ENCODE measurements at places on chromosomes 3 and 15.

GRCh38 chr15:44883199-44883877, 73.1 kb upstream of the TERB2 start:
- no peak for DNase-seq

DNA sequence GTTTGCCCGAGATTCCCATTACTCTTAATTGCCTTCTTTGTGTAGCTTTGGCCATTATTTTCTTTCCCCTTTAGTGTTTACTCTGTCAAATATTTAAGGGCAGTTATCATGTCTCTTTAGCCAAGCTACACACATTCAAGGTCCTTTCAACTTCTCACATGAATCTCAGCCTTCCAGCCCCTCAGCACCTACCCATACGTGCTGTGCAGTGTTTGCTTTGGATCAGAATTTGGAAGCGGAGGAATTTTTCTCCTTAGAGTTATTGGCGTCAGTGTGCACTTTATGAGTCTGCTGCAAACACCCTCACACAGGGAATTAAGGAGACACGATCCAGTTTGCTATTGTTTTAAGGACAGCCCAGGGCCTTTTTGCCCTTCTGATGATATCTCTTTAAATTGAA, 231.6 kb downstream of the CACNA2D3 start:
- DNase-seq, result no peak

GRCh38 chr15:50148362-50148963, 29.4 kb upstream of the ATP8B4 start:
- DNase-seq, result no peak

GRCh38 chr3:55264919-55265318, 222.2 kb downstream of the WNT5A start:
- DNase-seq, result no peak

DNA sequence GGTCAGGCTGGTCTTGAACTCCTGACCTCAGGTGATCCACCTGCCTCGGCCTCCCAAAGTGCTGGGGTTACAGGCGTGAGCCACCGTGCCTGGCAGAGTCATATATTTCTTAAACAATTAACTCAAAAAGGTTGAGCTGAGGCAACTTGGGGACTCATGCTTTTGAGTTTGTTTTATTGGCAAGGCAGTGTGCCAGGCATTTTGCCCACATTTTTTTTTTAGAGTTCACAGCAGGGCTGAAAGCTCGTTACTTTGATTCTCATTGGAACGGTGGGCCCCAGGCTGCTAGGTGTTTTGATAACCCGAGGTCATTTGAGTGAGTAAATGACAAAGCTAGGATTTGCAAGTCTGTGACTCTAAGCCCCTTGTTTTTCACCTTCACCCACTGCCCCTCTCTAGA, 76.2 kb downstream of the CCK start:
- no peak for DNase-seq

GRCh38 chr15:83545804-83546511, 98.8 kb downstream of the SH3GL3 start:
- DNase-seq, result no peak

DNA sequence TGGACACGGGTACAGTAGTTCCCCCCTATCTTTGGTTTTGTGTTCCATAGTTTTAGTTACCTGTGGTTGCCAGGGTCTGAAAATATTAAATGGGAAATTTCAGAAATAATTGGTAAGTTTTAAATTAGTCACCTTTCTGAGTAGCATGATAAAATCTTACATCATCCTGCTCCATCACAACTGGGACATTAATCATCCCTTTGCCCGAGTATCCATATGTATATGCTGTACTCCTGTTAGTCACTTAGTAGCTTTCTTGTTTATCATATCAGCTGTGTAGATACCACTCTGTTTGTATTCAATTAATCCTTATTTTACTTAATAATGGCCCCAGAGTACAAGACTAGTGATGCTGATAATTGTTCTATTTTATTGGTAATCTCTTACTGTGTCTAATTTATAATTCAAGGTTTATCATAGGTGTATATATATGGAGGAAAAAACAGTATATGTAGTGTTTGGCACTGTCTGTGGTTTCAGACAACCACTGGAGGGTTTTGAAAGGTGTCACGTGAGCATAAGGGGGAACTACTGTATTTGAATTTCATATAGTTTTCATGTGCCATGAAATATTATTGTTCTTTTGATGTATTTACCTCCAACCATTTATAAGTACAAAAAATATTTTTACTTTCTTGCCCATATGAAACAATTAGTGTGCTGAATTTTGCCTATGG, 41.4 kb downstream of the CTDSPL2 start:
- DNase-seq, result no peak

DNA sequence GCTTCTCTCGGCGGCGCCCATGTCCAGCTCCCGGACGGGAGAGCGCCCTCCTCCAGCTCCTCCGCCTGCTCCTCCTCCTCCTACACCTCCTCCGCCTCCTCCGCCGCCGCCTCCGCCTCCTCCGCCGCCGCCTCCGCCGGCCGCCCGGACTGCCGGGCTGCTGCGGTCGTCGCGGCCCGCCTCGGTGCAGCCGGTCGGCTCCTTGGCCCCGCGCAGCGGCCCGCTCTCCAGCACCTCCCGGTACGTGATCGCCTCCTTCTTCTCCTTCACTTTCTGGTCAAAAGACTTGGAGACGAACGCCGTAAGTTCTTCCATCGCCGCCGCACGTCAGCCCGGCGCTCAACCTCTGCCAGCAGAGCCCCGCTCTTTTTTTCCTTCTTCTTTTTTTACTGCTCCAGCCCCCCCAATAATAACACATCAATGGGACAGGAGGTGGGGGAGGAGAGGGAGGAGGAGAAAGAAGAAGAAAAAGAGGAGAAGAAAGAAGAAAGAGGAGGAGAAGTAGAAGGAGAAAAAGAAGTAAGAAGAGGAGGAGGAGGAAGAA, 438 bp downstream of the SHOX2 start:
- DNase-seq, result no peak

DNA sequence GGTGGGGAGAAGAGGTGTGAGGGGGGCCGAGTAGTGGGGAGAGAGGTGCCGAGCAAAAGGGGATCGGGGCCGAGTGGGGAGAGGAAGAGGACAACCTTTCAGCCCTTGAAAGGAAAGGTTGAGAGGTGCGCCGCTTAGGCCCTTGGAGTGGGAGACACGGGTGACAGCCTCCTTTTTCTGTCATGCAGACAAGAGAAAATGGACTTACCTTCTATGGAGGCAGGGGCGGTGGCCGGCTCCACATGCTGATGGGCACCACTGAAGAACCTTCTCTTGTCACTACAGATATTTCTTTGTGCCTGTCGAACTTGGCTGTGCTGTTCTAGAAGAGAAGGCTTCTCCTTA, 421 bp downstream of the KLHL18 start:
- DNase-seq, result no peak

DNA sequence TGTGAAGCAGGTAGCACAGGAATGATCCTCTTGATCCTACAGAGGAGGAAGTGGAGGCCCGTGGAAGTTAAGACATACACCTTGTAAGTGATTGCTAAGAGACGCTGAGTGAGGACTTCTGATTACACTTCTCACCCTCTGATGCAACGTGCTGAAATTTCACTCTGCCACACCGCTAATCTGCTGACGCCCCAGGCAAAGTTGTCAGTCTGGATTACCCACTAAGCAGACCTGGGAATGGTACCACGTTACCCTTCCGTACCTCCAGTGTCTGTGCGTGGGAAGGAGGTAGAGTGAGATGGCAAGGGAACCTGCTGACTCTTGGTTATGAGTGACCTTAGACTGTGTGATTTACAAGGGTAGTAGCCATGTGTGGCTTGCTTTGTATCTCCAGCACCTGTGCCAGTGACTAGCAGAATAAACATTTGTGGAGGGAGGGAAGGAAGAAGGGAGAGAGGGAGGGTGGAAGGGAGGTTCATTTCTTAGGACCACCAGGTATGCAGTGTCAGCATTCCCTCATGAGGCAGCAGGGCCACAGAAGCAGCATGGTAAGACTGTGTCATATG, 115.0 kb downstream of the ALDH1A2 start:
- no peak for DNase-seq

- no peak for DNase-seq
Observed at GRCh38 chr3:123105201-123106189, 38.7 kb downstream of the PDIA5 start.

DNA sequence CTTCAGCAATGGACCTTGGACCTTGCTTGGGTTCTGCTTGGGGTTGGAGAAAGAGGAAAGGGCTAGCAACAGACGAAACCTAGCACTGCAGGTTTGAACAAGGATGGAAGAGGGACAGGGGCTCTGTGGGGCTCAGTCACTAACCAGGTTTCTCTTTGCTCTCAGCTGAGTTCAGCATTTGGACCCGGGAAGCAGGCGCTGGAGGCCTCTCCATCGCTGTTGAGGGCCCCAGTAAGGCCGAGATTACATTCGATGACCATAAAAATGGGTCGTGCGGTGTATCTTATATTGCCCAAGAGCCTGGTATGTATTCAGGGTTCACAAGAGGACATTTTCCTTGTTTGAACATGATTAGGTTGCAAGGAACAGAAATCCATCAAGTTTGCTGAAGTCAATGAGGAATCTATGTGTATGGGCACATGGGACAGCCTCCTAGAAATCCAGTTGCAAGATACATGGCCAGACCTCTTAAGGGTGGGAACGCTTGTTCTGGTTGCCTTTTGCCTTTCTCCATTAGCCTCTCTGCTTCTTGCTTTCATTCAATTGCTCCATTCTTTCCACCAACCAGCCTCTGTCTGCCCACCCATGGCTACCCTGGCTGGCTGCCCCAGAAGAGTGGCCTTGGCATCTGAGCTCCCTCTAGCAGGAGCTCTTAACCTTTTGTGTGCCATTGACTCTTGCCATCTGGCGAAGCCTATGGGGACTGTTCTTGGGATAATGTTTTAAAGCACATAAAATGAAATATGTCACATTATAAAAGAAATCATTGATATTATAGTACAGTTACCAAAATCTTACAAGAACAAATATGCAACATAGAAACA, 55.9 kb downstream of the DNASE1L3 start:
- DNase-seq, result no peak

GRCh38 chr3:152054315-152054714, 180.9 kb downstream of the SUCNR1 start:
- DNase-seq, result no peak

DNA sequence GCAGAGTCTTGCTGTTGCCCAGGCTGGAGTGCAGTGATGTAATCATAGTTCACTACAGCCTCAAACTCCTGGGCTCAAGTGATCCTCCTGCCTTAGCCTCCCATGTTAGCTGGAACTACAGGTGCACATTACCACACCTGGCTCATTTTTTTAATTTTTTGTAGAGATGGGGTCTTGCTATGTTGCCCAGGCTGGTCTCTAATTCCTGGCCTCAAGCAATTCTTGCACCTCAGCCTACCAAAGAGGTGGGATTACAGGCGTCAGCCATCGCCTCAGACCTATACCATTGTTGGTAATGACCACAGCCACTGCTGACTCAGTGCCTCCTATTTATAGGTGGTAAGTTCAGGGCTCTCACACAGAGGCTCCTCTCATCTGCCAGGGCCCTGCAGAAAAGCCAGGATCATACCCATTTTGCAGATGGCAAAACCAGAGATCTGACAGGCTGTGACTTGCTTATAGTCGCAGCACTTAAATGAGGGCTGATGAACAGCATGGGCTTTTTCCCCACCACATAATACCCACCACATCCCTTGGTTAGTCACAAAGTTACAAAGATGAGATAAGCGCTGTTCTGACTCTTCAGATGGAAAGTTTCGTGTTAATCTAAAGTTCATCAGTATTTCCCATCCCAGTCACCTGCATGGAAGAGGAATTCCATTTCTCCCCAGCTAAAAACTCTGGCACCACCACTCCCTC, 21.8 kb upstream of the SPATA12 start:
- no peak for DNase-seq

DNA sequence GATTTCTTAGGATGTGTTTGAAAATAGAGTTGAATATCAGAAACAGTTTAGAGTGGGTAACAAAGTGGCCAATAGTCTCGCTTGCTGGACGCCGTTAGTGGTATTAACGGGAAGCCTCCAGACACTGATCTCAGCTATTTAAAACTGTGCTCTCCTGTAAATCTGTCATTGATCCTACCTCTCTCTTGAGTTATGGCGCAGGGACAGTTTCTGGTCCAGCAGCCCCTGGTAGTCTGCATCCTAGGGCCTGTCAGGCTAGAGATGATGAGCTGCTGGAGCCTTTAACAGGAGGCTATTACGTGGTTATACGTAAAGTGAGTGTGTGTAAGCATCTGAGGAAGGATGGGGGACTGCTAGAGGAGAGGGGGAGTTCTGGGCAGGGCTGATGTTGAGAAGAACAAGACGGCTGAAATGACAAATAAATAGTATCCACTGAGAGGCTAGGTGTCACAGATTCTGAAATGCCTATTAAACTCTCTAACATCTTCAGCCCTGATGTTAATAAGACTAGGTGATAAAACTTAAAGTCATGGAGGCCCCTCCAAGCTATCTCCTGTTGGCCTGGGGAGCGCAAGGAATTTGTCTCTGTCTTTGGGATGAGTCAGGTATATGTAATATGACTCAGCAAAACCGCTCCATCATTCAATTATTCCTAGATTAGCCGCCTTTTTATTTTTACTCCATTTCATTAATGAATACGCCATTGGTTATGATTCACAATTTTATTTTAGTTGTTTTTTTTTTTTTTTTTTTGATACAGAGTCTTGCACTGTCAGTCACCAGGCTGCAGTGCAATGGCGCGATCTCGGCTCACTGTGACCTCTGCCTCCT, 155.7 kb downstream of the GREM1 start:
- no peak for DNase-seq

GRCh38 chr3:37217098-37217849, 42.9 kb upstream of the LRRFIP2 start:
- DNase-seq, result no peak

- DNase-seq, result no peak
Observed at GRCh38 chr15:29270169-29270955, 740 bp upstream of the NSMCE3 start.

DNA sequence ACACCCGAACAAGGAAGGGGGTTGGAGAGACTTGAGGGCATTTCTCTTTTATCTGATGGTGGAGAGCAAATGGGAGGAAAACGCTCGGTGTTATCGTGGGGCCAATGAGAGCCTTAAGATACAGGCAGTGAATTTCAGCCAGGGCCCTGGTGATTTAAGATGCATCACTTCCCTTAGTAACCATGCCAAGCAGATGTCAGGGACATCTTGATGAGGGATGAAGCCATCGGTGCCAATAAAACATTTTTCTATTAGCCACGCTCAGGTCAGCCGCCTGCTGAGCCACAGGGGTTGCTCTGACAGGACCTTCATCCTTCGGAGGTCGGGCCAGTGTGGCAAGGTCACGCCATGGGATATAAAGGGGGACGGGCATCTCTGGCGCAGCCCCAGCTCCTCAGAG, 10.6 kb downstream of the IQSEC1 start:
- no peak for DNase-seq

GRCh38 chr15:32908872-32909271, 191.1 kb downstream of the GREM1 start:
- DNase-seq, result no peak

- no peak for DNase-seq
Observed at GRCh38 chr3:195198426-195199346, 72.3 kb downstream of the XXYLT1 start.

DNA sequence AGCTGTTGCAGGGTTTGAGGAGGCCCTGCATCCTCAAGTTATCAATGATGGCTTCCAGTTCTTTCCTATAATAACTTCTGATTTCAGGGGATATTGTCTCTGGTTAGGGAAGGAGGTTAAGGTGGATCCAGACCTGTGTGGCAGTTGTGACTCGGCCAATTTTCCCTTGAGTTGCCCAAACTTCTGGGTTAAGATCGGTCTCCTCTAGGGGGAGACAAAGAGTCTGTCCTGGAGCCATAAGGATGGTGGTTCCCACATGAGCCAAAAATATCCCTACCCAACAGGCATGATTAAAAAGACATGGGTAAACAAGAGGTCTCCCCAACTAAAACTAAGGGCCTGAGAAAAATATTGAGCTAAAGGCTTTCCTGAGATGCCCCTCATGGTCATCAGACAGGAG, 227.5 kb upstream of the MDFIC2 start:
- no peak for DNase-seq

Data from NCI-H2081 treated with DMSO at 0.1 percent for 48 hours (cell line).